Fibroblast of skin of scalp (primary cell): ENCODE measurements at places on chromosomes 4 and X.

GRCh38 chrX:47209508-47210238 lies 8.8 kb upstream of the CDK16 start:
- no peak for DNase-seq

GRCh38 chrX:10401239-10401638 lies 219.1 kb downstream of the MID1 start:
- DNase-seq, result no peak

DNA sequence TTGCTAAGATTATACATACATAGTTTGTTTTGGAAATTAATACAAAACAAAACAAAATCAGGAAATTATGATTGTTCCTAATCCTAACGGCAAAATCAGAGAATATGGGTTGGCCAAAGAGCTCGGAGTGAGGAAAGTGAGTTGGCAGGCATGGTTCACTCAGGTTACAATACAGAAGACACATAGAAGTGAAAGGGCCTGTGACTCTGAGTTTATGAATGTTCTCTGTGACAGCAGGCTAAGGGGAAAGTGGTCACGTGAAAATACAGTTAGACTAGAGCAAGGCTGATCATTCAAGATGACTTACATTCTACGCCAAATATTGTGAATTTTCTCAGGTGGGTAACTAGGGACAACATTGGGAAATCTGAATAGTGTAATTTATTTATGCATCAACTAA lies 1001.3 kb downstream of the CCSER1 start:
- no peak for DNase-seq

DNA sequence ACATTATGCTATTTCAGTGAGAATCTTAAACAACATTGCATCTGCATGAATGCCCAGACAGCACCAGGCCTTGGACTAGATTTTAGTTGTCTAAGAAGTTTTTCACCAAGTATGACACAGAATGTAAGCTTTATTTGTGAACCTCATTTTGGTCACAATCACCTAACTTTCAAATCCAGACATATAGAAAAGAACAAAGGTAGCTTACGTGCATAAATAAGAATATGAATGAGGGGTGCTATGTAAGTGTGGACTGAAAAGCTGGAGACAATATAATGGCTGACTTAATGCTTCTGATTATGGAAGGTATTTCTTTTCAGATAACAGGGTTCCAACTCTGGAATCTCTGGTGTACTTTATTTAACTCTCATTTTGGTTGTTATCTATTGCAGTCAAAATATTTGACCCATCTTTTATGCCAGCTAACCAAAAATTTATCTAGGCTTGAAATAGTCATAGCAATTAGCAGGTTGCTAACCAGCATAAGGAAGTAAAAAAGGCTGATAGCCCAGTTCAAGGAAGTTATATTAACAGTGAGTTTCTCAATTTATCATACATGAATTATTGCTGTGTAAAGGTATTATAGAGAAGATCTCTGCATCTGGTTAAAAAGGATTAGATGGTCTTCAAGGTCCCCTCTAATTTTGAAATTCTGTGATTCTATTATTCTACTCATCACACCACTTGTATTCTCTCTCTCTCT lies 36.5 kb downstream of the SLC7A11 start:
- DNase-seq, result no peak

- DNase-seq, result no peak
Observed at GRCh38 chr4:176306837-176307665, 12.7 kb upstream of the SPCS3 start.

DNA sequence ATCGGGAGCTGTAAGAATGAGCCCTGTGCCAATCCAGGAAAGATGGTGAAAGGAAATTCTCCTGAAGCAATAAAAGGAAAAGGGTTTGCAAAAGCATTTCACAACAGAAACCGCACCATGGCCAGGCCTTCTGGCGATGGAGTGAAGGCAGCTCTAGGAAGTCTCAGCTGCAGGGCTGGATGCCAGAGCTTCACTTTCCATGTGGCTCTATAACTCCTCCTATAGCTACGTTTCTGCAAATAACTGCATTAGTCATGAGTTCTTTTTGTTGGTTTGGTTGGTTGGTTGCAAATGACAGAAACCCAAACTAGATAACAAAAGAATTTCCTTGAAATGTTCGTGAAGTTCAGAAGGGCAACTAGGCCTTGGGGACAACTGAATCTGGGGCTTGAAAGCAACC lies 84.6 kb downstream of the RELL1 start:
- peak; percentile 71 for DNase-seq

DNA sequence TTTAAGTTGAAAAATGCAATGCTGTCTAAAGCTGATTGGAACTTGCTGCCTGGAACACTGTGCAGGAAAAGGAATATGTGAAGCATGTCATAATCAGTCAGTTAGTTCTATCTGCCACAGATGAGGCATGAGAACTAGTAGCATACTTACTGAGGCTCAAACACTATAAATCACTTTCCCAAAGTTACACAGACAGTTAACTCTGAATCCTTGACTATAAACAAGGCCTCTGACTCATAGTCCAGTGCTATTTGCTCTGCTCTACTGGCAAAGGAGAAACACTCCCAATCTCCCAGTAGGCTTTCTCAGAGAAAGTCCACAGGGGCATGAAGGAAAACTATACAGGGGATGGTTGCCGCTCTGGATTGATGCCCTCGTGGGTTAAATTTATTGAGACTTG lies 2078.4 kb upstream of the TENM3 start:
- DNase-seq, result peak; percentile 38

DNA sequence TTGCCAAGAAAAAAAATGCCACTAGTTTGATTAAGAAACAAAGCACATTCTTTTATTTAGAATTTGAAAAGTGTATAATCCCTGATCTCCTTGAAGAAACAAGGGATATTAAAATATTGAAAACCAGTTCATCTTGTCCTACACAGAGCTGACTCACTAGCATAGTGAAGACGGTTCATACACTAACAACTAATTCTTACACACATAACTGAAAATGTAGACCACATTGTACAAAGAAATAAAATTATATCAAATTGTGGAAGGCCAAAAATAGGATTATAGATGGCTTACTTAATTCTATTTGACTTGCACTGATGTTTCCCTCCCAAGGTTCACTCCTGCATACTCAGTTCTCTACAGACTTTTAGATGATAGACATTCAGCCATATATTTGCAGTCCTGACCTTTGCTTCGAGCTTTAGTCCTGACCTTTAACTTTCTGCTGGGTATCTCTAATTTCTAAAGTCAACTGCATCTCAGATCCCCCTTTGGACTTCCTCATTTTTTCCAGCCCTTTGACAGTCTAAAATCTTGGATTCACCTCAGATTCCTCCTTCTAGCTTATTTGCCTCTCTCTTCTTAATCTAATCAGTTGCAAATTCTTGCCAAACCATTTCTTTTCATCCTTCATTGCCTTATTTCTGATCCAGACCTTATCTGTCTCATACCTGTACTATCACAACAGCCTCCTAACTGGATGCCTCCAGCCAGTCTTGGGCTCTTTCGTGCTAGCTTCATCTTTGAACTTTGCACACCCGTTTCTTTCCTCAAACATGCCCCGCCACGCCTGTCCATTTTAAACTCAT lies 4.5 kb upstream of the WWC2 start:
- no peak for DNase-seq

GRCh38 chr4:4941751-4942150 lies 77.5 kb downstream of the CYTL1 start:
- DNase-seq, result no peak

GRCh38 chrX:136291824-136292223 lies 8.9 kb upstream of the ADGRG4 start:
- no peak for DNase-seq

DNA sequence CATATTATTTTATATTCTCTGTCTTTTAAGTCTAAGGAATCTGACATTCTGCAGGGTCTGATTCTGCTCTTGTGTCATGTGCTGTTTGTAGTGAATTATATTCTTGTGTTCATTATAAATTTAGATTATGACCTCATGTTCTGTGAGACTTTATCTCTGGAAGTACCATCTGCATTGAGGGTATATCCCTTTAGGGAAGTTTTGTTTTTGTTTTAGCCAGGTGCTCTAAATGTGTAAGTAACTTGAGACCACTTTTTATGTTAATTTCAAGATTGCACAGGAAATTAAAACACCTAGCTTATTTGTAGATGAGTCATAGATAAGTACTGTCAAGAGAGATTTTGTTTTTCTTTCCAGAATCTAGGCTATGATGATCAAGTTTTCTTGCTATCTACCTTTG lies 35.0 kb upstream of the DKK2 start:
- DNase-seq, result no peak

- no peak for DNase-seq
Observed at GRCh38 chrX:69424161-69424560, 80.0 kb upstream of the NALF2 start.

- DNase-seq, result peak; percentile 7
Observed at GRCh38 chr4:68476191-68476590, 28.9 kb downstream of the TMPRSS11E start.

DNA sequence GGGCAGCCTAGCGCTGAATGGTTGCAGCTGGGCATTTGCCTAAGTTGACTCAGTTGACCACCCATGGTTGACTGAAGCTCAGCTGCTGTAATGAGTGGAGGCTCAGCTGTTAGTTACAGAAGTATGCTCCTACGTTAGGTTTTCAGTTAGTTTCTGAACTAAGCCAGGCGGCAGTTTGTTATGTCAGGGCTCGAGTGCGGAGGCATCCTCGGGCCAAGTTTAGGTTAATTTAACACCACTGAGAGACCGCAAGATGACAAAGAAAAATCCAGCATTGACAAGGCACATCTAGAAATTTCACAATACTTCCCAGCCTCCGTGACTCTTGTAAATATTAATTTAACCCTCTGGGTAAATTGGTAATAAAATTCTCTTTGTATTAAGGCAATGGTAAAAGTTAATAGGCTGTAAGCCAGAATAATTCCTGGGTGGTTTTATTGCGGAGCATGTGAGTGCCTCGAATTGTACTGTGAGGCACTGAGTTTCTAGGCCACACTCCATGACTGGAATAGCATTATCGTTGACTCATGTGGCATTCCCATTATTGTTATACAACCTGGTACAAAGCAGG lies 33.1 kb upstream of the CDKN2AIP start:
- no peak for DNase-seq

DNA sequence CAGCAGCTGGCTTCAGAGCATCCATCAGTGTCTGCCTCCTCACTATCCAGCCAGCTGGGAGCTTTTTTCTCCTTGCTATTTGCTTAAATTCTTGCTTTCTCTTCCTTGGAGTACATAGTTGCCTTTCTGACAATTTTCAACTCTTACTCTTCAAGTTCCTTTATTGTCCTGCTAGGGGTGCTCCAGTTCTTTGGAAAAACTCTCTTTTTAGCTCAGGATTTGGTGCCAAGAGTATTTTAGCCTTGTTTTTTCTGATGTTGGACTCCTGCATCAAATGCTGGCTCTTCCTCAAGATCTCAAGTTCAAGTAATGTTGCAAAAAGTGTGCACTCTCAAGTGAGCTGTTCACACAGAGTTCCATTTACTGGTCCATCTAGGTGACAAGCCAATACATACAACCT lies 126.4 kb downstream of the KDR start:
- peak; percentile 49 for DNase-seq

- peak; percentile 80 for DNase-seq
Observed at GRCh38 chr4:111274486-111274885, 651.6 kb upstream of the PITX2 start.

GRCh38 chrX:4850312-4850711 lies 1136.9 kb upstream of the PRKX start:
- DNase-seq, result no peak

DNA sequence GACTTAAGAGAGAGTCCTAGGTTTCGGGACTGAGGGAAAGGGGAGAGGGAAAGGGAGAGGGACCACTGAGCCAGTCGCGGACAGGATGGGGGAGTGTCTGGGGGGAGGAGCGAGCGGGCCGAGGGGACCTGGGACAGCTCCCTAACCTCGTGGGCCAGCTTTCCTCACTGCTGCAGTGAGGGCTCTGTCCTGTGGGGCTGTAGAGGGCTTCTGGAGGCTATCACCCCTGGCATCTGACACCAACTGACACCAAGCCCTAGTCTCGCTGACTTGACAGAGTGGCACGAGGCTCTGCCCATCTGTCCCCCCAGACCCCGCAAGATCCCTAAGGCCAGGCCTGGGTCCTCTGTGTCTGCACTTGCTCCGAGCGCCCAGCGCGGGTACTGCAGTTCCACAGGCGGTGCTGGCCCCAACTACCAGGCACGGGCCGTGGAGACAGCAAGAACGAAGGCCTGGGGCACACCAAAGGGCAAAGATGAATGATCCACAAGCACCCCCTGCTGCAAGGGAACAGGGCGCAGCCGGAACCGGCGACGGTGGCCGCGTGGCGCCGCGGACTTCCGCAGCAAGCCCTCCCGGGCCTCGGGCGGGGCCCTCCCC lies 465 bp downstream of the HAUS7 start:
- DNase-seq, result peak; percentile 23
